Stimulated activated CD8-positive, alpha-beta memory T cell treated with anti-CD3 and anti-CD28 coated beads, Interleukin-7, amount 100 ng/mL, for 48 hours (primary cell): ENCODE measurements at places on chromosomes 7 and 10.

GRCh38 chr10:116038259-116038658 is 234.7 kb downstream of the GFRA1 start:
- no peak for DNase-seq

DNA sequence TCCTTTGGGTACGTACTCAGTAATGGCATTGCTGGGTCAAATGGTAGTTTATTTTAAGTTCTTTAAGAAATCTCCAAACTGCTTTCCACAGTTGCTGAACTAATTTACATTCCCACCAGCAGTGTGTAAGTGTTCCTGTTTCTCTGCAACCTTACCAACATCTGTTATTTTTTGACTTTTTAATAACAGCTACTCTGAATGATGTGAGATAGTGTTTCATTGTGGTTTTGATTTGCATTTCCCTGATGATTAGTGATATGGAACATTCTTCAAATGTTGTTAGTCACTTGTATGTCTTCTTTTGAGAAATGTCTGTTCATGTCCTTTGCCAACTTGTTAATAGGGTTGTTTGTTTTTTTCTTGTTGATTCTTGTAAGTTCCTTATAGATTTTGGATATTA is 558.9 kb downstream of the SH2D4B start:
- no peak for DNase-seq

DNA sequence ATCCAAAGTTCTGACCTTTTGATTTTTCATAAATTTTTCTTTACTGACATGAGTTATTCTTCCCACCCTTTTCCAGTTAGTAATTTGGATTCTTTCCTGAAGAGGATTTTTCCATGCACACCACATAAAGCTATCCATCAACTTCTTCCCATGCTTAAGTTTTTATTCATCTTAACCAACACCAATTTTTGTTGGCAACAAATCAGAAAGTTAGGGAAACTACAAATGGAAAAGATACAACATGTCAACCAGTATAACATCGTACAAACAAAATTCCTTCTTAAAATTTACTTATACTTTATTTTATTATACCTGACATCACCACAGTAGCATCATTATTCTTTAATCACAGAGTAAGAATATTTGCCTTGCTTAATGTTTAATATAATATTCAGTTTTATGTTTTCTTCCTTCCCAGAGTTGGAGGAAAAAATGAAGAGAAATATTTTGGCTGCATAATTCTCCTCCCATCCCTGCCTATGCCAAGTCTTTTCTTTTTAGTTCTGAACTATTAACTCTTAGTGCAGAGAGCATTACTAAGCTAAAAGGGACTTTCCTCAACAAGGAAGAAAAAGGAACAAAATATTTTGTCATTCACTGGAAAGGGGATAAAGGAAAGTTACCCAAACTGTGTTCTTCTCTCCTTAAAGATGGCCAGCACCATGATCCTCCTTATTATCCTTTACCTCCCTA is 67.5 kb upstream of the MEOX2 start:
- DNase-seq = no peak

DNA sequence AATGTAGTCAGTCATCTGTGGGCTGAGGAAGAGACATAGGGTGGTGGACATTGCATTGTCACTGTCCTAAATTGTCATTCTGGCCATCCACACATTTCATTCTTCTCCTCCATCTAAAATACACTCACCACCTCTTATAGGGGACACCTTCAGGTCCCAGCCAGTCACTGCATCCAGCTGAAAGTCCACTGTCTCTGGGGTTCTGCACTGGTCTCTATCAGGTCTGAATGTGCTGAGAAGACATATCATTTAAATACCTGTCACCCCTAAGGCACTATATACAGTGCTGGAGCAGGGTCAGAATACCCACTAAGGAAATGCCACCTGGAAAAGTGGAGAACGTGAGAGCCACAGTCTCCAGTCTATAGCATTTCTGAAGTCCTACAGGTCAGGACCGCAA is 29.6 kb downstream of the SH2D4B start:
- DNase-seq = no peak

DNA sequence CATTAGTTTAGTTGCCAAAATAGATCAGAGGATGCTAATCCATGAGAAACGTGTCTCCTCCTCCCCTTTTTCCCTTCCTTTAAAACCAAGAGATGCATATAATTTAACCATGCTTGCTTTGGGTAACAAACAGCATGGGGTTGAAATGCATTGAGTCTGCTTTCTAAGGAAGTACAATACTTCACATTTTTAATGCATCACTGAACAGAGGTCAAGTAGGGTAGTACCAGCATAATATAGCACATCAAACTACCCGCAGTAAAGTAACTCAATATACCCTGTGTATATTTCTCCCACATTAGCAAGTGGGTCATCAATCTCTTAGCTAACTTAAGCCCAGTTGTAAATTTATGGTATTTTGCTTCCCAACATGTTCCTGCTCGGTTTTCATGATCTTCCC is 239.3 kb upstream of the SEMA3C start:
- no peak for DNase-seq

DNA sequence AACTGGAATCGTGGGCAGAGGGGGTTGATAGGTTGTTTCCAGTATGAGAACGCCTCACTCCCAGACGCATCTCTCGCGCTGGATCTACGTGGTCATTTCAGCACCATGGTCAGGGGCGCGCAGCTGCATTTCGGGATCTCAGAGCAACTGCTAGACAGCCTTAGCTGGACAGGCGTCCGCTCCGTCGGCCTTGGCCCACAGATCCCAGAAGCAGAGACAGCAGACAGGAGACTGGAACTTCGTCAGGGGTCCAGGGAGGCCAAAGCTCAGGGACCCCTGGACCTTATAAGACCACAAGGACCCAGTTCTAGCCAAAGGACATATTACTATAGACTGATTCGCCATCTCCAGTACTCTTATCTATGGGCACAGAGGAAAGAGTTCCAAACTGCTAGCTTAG is 5.3 kb downstream of the NEUROG3 start:
- DNase-seq = no peak

DNA sequence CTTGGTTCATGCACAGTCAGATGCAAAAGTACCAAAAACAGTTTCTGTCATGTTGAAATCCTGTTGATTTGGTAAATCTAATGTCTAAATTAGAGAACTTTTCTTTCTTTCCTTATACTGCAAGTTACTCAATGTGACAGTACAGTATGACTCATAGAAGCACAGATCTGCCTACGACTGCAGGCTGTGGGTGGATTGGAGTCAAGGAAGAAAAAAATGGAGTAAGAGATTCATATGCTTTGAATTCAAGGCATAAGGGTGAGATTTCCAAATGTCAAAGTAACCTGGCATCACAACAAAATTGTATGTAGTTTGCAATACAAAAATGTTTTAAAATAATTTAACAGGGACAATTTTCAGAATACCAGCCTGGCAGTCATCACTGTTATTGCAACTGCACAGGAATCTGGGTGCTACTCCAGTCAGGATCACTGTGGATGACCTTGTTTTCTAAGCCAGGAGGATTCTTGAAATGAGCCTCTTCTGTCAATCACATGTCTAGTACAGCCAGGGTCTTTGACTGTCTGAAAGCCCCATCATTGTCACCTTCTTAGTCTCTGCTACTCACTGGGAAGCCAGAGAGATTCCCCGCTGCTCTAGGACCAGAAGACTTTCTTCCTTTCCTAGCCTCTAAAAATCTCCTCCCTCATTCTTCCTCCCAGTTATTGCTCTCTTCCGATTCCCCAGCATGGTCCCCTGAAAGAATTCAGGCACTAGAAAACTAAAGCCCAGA is 83.6 kb downstream of the CD36 start:
- DNase-seq = no peak

GRCh38 chr7:74325210-74325565 is 36.0 kb downstream of the CLIP2 start:
- DNase-seq = no peak

GRCh38 chr7:100823534-100823933 is 3.8 kb downstream of the EPHB4 start:
- no peak for DNase-seq
